ENCODE measurements at places on chromosomes 1 and 21. TPM values are rescaled to one million over a fixed set of nuclear protein-coding genes. Genes with fewer than 3 reads are reported as not detected.

DNA sequence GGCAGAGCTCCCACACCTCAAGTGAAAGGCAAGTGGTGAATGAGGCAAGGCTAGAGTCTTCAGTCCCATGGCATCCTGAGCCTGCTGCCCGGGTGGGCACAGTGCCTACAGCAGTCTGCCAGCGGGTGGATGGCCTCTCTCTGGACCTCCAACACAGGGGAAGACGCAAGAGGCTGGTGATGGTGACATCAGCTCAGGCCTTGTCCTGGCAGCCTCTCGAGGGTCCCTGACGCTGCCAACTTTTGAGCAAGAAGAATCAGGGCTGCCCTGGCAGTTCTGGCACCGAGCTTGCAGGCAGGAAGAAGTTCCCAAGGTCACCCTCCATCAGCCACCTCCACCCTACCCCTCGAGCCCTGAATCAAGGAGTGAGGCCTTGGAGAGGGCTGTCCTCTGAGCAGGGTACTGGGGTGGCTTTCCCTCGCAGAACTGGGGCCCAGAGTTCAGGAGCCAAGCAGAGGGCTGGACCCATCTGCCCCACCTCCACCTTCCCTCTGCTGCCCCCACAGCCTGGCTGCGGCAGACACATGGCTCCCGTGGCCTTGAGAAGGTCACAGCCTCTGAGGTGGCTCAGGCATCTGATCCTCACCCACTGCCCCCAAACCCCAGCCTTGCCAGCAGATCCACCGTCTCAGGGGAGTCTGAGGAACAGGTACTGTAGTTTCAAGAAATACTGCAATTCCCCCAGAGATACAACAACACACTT is 5.8 kb downstream of the RAP1GAP start:
- no peak for DNase-seq

DNA sequence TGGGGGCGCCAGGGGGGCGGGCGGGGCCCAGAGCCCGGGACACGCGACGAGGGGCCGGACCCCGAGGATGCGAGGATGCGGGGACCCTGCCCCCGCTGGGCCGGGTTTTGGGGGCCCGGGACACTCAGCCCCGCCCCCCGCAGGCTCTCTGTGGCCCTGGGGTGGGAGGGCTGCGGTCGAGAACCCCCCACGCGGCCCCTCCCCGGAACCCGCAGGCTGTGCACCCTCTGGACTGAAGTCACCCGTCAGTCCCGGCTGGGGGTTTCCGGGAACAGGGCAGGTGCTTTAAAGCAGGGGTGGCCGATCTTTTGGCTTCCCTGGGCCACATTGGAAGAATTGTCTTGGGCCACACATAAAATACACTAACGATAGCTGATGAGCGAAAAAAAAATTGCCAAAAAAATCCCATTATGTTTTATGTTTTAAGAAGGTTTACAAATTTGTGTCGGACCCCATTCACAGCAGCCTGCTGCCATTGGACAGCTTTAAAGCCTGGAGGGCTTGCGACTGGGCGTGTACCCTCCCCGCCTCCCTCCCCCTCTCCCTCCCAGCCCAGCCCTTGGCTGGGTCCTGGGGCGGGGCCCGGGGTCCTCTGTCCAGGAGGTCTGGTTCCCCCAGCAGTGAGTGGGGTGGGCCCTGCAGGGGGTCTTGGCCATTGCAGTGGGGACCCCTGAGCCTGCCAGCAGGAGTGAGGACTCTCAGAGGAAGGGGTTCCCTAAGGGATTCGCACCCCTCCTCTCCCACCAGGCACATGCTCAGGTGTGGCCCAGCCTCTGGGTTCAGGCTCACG is 21.6 kb upstream of the C1orf159 start:
- no peak for DNase-seq

DNA sequence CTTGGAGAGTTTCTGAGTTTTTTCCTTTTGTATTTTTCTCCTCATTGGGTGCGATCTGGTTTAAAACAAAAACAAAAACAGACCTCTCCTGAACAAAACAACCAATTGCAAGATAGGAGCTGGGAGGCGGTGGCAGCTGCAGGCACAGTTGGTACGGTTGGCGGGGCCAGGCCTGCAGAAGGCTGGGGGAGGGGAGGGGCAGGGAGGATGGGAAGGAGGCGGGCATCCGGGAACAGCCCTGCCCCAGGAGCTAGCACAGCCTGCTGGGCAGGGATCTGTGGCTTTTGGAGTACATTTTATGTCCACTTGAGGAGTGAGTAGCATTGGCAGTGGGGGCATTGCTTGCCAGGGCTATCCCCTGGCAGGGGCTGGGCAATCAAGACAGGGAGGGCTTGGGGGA is 5.2 kb downstream of the CAPN9 start:
- DNase-seq: peak; percentile 46

GRCh38 chr21:43211072-43211759 is 42.4 kb downstream of the CRYAA start:
- no peak for DNase-seq

DNA sequence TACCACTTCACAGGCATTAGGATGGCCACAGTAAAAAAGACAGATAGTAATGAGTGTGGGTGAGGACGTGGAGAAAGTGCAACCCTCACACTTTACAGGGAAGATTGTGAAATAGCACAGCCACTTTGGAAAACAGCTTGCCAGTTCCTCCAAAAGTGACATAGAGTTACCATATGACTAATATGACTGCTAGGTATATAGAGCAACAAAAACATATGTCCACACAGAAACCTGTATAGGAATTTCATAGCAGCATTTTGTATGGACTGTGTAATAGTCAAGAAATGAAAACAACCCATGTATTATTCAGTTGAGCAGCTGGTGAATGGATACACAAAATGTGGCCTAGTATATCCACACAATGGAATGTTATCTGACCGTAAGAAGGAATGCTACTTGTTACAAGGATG is 30.4 kb upstream of the LBR start:
- peak; percentile 51 for DNase-seq

DNA sequence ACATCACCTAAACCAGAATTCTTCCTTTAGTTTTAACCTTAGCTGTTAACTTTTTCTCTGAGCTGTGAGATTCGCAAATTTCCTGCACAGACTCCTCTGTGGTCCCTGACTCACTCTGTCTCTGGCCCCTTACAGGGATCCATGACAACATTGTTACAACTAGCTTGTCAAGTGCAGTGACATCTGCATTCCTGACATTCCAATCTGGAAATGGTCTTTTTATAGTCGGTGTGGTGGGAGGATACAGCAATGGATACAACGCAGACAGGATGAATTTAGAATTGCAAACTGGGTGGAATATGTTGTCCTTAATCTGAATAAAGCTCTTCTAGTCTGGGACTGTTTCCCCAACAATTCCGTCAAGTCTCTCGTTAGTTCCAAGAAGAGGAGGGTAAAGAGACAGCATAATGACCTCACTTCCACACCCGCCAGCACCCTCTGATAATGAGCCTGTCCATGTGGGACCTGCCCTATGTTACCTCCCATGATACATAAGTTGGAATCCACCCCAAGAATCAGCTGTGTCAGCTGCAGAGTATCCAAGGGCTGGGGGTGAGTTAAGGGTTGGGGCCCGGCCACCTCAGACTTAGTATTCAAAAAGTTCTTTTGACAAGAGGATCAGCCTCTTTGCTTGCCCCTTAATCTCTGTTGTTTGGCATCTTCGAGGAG is 49.4 kb downstream of the ILDR2 start:
- peak; percentile 11 for DNase-seq

DNA sequence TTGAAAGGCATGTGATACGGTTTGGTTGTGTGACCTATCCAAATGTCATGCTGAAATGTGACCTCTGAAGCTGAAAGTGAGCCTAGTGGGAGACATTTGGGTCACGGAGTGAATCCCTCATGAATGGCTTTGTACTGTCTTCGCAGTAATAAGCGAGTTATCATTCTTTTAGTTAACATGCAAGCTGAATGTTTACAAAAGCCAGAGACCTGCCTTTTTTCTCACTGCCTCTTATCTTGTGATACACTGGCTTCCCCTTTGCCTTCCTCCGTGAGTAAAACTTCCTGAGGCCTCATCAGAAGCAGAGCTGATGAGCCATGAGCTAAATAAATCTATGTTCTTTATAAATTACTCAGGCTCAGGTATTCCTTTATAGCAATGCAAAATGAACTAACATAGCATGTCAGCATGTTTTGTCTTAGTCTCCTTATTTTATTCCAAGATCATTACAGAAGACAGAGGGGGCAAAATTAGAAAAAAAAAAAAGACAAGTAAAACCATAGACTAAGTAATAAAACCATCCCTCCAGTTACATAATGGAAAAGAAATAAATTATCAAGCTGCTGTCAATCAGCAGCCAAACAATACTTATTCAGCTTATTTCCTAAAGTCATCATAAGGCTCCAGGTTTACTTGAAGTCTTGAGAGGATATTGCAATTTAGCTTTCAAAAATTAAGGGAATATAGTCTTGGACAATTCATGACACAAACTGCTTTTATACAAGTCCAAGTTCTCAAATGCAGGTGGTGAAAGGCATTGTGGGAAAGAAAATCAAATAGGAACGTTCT is 12.1 kb downstream of the RGS18 start:
- DNase-seq: no peak

The HENMT1 gene
- 1.1 TPM for total RNA-seq

The SLC16A4 gene
- 34.2 TPM for total RNA-seq

DNA sequence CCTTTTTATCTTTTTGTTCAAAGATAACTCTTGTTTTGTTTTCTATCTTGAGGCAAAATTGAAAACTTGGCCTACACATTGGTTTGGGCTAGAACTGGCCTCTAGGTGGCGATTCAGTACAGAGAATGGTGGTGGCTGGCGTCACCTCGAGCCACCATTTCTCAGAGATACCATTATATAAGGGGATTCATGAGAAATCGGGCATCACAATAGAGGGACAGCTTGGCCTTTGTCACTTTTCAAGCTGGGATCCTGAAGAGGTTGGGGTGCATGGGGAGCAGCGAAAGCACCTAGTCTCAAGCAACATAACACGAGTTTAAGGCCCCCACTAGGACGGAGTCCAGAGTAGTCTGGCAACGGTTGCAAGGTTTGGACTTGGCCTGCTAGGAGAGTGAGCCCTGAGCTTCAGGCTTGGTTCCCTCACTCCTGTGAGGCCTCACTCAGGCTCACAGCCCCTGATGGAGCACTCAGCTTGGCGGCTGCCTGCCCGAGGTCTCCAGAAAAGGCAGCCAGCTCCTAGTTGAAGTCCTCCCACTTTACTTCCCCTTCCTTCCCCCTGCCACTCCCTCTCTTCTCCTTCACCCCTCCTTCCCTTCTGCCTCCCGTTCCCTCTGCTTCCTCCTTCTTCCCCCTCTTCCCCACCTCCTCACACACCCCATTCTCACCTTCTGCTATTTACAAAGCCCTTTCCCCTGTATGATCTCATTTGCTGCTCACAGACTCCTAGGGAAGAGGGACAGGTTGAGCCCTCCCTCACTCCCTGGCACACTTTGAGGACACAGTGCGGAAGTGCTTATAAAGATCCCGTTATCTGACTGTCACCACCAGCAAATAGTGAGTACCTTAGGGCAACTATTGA is 67.8 kb downstream of the LRIG2 start:
- DNase-seq: peak; percentile 47

DNA sequence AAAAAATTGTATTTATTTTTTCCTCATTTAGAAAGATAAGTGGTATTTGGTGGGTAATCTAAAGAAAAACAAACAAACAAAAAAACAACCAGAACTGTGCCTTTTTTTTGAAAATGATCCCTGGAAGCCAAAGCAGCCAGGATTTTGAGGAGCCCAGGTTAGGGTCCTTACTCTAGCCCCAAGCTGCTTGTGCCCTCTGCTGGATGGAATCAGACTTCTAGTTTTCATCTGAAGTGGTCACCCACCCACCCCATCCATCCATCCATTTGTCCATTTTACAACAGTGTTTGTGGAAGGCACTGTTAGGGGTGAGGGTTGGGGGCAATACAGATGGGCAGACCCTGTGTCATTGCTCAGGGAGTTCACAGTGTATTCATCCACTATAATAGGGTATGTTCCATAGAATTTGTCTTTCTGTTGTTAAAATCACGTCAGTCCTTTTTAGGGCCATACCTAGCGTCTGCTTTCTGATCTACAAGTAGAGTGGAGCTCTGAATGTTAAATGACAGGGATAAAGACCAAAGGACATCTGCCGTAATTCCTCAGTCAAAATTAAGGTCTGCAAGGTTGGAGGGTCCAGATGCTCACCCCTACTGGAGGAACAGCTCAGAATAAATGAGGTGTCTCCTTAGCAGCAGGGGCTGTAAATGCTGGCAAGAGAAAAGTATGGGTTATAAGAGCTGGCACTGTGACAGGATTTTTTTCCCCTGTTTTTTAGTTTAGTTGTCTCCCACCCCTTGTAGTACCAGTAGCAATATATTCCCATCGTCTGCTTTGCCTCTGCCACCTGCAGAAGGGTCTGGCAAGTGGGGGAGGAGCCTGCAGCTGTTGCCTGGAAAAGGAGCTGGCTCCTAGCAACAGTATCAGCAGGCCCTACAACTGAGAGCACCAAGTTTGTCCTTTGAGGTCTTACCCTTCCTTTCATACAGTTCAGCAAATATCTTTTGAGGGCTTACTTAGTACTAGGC is 3.2 kb downstream of the LRRC42 start:
- DNase-seq: peak; percentile 34

The SELENBP1 gene
- total RNA-seq: 7.0 TPM

DNA sequence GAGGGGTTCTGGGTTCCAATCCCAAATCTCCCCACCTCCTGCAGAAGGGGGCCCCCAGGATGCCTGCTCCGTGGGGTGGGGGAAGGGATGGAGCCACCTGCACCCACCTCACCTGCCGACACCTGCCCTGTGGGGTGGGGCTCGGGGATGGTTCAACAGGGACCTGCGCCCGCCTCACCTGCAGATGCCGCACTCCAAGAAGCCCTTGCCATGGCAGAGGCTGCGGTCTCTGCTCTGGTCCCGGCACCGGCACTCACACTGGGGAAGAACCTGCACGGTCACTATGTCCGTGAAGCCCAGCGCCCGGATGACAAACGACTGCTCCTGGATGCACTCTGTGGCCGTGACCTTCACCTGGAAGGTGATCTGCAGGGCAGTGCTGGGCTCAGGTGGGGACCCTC is 18.1 kb upstream of the PTTG1IP start:
- no peak for DNase-seq

The CELA2A gene
- total RNA-seq: not detected

DNA sequence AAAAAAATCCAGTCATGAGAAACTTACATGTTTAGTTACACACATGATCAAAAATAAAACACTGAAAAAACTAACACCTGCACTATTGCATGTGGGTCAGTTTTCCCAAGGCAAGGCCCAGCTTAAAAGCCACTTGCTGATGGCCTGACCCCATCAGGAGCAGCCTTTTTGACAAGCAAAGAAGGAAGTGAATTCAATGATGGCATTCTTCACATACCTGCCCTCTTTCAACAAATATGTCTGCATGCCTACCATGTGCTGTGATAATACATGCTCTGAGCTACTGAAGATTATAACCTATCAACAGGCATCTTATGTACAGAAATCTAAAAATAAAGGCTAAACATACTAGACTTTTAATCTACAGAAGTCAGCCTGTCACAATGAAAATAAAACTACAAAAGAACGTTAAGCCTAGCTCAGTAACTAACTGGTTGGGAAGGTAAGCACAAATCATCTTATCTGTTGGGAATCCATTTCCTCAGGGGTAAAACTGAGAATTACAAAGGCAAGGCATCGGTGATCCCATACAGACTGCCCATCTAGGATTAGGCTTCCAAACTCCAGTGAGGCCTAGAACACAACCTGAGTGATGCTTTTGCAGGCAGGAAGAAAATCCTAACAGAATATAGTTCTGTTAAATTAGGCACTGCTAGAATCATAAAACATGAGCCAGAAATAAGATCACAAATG is 14.5 kb downstream of the SORT1 start:
- no peak for DNase-seq

- no peak for DNase-seq
These were observed 147.4 kb downstream of the ZNF281 start for GRCh38 chr1:200262326-200262965.

GRCh38 chr1:17278996-17279830 is 28.8 kb upstream of the PADI4 start:
- no peak for DNase-seq
